ENCODE measurements at places on chromosomes 6 and 20.

GRCh38 chr20:59434960-59435359, 134.5 kb downstream of the EDN3 start:
- DNase-seq = no peak

DNA sequence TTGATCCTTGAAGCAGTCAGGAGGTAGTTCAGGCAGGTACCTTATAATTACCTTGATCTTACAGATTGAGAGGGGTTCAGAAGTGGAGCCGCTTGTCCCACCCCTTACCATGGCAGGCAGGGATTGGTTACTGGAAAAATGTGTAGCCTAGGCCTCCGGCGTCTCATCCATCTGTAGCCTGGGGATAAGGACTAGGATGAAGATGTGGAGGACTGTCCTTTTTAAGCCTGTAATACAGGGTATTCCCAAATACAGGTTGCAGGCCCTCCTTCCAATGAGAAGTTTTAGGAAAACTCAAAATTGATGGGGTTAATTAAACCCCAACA, 2.8 kb downstream of the HMGA1 start:
- no peak for DNase-seq

DNA sequence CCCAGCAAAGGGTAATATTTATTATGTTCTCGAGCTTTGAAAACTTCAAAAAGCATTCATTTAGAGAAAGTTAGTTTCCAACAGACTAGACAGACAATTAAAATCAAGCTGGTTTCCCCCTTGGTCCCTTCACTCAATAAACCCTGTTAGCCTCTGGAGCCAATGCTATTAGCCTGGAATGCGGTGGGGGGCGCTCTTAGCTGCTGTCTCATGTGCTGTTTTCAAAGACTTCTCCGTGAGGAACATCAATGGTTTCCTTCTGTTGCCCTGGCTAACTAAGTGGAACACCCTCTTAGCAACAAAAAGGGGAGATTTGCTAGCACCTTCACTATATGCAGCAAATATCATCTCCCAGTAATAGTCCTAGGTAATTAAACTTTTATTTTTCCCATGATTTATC, 86.4 kb downstream of the LY86 start:
- DNase-seq = no peak

DNA sequence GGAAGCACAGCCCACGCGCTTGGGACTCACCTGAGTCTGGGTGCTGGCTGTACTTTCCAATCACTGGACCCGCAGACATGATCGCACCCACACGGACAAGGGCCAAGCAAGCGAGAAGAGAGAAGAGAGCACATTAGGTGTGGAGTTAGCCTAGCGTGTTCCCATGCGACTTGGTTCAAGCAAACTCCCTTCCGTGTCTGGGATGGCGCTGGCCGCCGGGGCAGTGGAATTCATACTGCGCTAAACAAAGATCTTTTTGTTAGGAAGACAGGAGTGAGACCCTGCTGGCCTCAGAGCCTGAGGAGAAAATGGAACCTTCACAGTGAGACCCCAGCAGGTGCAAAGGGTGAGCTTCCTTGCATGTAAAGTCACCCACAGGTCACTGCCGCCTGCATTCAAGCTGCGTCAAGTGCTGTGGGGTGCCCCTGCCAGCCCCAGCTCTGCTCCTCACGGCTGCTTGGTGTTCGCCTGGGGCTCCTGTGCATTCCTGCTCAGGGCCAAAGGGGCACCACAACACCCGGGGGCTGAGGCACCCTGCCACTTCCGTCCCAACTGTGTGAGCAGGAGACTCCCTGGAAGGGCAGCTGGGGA, 26.4 kb downstream of the PSMG4 start:
- no peak for DNase-seq

- DNase-seq = no peak
These were observed 643.8 kb downstream of the HDGFL1 start for GRCh38 chr6:23213193-23213592.

DNA sequence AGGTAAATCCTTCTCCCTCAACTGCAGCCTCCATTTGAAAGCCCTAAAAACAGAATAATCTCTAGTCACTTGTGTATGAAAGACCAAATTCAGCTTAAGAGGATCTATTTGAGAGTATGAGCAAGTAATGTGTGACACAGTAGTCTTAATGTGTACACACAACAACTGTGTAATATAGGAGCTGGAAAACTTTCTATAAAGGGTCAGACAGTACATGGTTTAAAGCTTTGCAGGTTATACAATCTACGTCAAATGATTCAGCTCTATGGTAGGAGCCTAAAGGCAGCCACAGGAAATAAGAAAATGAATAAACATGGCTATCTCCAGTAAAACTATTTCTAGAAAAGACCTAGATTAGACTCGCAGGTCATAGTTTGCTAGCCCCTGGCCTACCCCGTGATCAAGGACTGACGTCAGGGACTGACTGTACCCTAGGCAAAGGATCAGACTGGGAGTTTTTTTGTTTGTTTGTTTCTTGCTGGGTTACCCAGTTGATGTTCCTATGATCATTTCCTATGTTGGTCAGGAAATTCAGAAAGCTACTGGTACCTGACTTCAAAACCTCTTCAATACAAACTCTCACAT, 39.7 kb downstream of the BTBD9 start:
- DNase-seq = no peak

DNA sequence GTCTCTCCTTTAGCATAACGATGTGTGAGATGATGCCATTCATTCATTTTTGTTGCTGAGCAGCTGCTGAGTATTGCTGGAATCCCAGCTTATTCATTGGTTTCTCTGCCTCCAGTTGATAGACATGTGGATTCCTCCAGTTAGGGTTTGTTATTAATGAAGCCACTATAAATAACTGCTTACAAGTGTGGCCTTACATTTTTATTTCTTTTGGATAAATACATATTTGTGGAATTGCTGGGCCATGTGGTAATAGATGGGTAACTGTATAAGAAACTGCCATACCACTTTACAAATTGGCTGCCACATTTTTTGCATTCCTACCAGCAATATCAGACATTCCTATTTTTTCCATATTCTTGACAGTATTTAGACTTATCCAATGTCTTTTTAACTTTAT, 2.6 kb upstream of the HLA-B start:
- no peak for DNase-seq
